Fibroblast of skin of left quadriceps (primary cell): ENCODE measurements at places on chromosomes 1 and 21.

DNA sequence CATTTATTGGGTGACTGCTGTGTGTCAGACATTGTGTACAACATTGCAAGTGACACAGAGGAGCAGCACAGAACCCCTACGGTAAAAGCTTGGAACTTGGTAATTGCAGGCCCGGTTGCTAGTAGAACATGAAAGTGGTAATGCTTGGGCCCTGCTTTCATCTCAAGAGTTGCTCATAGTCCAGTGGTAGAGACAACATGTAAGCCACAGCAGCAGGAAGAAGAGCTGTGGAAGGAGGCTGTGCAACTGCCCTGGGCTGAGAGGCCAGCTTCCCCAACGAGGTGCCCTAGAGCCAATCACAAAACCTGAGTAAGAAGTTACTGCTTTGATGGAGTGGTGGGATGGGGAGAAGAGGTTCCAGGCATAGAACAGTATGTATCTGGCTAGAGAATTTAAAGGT lies 18.4 kb downstream of the CNIH4 start:
- DNase-seq, result no peak

- peak; percentile 55 for DNase-seq
Observed at GRCh38 chr1:85019994-85020393, 23.1 kb upstream of the MCOLN2 start.

- no peak for DNase-seq
Observed at GRCh38 chr1:182348961-182349747, 42.4 kb downstream of the GLUL start.

DNA sequence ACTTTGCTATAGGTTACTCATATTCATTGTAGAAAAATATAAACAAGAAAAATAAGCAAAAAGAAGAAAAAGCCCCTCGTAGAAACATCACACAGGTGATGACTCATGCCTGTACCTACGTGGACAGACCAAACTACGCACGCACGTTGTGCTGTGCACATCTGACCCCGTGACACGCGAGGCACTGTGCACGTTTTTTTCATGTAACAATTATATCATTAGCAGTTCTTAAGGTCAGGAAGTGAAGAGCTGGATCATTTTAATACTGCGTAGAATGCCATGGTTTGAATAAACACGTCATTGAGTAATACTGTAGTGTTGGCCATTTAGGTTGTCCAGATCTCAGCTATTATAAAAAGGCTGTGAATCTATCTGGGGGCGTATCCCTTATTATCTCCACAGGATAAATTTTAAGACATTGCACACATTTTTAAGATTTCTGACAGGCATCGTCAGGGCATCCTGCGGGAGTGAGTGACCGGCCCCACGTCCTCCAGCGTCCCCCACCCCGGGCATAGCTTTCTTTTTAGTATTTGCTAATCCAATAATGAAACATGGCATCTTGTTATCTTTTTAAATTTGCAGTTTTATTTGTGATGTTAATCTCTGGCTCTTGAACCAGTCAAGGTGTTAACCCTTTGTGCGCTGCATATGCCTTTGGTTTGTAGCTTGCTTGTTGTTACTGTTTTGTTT lies 23.4 kb upstream of the ADARB1 start:
- no peak for DNase-seq

GRCh38 chr1:43912607-43913006 lies 21.0 kb upstream of the ARTN start:
- peak; percentile 66 for DNase-seq

GRCh38 chr1:84170171-84170570 lies 26.1 kb downstream of the PRKACB start:
- no peak for DNase-seq

DNA sequence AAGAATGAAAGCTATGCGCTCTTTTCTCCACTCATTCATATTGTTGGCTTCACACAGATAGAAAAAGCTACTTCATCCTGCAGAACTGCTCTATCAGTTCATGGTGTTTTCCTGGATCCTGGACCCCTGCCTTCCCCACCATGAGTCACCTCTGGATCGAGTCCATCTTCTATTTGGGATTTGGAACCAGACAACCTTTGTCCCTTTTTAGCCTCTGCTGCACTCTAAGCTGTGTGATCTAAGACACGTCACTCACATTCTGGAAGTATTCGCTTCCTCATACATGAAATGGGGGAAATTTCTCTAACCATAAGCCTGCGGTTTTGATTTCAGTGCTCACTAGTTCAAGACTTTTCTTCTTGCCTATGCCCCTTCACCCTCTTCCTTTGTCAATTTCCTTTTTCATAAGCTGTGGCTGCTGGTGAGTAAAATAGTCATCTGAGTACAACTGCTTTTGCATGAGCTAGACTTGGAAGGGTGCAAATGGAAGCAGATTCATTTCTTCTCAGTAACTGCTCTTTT lies 14.1 kb upstream of the DEGS1 start:
- DNase-seq, result peak; percentile 74

DNA sequence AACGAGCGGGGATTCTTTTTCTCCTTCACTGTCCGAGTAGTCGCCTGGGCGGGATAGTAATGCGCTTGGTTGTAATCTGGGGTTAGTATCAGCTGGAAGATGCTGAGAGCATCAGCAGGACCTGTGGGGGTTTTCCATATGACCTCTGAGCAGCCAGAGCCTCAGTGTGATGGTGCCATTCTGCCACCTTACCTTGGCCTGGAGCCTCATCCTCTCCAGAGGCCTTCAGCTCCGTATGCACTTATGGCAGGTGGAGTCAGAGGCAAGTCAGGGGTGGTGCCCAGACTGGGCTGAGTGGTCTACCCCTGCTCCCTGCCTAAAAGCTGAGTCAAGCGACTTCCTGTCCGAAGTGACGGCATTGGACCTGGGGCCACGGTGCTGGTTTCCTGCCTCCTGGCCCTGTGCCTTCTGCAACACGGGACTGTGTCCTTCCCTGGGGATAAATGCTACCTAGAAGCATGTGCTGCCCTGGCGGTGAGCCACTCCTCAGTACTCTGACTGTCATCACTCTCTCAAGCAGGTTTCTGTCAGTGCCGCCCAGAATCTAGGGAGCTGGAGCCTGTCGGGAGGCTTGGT lies 24.7 kb downstream of the TENT5C start:
- no peak for DNase-seq

DNA sequence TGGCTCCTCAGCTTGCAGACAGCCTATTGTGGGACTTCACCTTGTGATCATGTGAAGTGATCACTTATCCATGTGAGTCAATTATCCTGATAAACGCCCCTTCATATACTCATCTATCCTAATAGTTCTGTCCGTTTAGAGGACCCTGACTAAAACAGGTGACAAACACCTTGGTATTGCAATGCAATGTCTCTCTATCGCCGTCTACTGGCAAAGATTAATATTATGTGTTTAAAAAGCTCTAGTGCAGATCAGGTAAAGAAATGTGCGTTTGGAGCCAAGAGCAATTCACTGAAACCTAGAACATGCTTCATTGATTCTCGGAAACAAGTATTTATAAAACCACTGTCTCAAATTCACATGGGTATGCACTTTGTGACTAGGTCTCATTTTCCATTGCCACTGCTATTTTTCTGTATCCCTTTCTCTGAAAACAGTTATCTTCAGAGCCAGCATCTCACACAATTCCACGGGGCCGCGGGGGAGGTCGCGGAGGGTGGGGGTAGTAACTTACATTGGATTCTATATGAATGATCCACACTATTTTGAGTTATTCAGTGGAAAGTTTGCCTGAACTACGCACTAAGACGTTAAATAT lies 554.6 kb upstream of the NCAM2 start:
- DNase-seq, result no peak

DNA sequence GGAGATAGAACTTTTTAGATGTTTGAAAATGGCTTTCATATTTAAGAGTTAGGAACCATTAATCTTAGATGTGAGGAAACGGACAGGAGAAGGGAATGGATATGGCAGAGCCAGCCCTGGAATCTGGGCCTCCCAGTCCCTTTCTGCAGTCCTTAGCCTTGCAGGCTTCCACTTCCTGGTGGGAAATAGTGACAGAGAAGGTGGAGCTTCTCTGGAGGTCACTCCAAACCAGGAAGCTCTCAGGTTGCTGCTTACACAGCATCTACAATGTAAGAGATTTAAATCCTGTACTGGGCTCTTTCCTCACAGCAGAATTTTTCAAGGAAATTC lies 2.5 kb downstream of the S100A11 start:
- DNase-seq, result no peak

- DNase-seq, result no peak
Observed at GRCh38 chr1:155522069-155522468, 40.5 kb downstream of the ASH1L start.

- DNase-seq, result peak; percentile 4
Observed at GRCh38 chr1:80023358-80023757, 1016.8 kb upstream of the ADGRL4 start.

DNA sequence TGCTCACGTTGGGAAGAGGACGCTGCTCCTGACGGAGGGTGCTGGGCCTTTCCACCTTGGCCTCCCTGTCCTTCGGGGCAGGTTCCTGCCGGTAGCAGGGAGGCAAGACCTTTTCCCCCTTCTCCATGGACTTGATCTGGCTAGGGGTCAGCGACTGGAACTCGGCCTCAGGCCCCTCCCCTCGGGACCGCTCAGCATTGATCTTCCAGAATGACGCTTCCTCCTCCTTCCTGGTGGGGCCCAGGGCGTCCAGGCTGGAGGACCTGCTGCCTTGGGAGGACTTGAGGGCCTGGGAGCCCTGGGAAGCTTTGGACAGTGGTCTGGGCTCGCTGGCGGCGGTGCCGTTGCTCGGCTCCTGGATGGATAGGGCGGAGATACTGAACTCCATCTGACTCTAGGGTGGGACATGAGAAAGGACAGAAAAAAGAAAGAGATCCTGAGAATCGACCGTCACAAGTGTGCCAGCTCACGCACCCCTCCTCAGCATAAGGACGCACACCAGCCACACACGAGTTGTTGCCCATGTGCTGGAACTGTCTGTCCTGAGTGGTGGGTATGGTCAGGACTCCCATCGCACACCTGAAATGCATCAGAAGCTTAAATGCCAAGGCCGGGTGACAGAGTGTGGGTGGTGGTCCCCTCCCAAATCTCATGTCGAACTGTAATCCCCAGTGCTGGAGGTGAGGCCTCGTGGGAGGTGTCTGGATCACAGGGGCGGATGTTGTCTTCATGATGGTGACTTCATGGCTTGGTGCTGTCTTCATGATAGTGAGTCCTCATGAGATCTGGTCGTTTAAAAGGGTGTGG lies 24.6 kb downstream of the C1orf198 start:
- no peak for DNase-seq

DNA sequence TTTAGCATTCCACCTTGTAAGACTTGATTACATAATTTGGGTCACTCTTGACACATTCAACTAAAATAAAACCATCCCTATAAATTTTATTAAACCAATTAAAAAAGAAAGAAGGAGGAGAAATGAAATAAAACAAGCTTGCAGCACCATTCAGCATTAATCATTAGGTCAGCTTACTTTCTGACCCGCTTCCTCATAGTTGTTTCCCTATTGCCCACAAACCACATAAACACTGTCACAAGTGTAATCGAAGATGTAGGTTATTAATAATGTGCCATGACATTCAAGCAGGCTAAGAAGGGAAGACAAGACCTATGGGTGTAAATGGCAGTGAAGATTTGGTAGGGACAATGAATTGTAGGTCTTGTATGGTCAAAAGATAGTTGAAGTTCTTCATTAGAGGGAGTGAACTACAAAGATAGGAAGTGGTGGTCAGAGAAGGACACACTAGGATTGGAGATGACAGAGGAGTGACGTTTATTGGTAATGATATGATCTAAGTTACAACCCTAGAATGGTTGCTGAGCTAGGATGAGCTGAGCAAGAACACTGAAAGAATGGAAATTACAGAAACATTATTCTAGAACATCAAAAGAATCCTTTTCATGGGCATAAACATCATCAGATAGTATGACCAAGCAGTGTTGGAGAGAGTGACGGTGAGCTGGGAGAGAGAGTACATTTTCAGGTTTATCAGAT lies 231.5 kb downstream of the KCNT2 start:
- no peak for DNase-seq

- no peak for DNase-seq
Observed at GRCh38 chr21:43851593-43851992, 13.4 kb upstream of the AGPAT3 start.

- no peak for DNase-seq
Observed at GRCh38 chr1:100268202-100268601, 2.2 kb downstream of the RTCA start.

- no peak for DNase-seq
Observed at GRCh38 chr1:67137307-67137753, 2.6 kb upstream of the C1orf141 start.

DNA sequence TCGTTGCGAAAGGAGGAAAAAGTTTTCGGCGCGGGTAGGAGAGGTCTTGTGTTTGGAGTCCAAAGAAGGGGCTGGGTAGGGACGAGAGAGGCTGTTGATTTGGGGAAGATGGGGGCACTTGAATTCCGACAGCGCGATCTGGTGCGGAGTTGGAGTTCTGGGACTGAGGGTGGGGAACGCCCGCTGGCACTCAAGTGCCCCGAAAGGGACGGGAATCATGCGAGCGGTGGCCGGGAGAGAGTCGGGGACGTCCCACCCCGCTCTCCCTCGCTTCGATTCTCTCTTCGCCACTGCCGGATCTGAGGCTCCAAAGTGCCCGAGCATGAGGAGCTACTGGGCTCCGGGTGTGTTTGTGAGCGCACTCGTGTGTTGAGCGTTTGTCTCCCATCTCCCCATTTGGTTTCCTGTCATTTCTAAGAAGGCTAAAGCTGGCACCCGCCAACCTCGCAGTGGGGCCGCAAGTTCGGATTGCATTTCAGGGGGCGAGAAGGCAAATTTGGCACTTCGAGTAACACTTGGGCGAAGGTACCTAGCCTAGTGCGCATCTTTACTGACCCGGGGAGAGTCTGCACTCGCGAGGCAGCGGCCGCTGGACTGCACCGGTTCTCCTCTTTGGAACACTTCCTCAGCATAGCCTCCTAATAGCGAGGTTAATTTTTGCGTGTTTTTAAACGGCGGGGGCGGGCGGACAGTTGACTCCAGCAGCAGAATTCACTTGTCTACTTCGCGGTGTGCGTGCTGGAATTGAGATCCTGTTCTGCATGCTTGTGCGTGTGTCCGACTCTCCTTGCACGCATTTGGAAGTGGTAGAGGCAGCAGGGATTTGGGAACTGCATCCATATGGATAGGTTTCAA lies 1.2 kb downstream of the CHRM3 start:
- DNase-seq, result no peak

DNA sequence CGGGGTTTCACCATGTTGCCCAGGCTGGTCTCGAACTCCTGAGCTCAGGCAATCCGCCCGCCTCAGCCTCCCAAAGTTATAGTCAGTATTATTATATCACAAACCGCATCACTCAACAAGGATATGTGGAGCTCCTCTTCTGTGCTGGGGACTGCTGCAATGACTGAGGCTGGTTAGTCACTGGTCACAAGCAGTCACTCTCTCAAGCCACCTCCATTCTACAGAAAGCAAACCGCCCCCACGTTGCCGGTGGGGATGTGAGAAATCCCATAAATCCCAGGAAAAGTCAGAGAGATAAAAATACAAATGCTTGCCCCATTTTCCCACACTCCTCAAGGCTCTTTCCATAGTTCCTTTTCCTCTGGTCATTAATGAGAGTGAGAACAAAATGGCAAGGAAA lies 155.7 kb downstream of the ADSS2 start:
- DNase-seq, result no peak

DNA sequence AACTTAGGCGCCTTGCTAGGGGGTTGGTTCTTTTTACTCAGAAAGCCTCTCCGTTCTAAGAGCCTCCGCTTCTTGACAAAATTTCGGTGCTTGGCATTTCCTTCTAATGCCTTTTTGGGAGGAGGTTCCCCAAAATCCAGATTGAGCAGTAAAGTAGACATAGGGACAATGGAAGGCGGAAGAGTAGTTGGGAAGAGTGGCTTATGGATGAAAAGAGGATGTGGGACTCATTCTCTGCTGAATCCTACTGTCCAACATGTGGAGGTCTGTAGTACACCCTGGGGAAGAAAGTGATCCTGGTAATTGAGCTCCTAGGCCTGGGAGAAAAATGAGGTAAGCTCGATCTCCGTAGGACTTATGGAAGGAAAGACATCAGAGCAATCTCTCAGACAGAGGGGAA lies 777 bp upstream of the METTL25B start:
- no peak for DNase-seq
